ENCODE measurements at places on chromosomes 2 and 18.

DNA sequence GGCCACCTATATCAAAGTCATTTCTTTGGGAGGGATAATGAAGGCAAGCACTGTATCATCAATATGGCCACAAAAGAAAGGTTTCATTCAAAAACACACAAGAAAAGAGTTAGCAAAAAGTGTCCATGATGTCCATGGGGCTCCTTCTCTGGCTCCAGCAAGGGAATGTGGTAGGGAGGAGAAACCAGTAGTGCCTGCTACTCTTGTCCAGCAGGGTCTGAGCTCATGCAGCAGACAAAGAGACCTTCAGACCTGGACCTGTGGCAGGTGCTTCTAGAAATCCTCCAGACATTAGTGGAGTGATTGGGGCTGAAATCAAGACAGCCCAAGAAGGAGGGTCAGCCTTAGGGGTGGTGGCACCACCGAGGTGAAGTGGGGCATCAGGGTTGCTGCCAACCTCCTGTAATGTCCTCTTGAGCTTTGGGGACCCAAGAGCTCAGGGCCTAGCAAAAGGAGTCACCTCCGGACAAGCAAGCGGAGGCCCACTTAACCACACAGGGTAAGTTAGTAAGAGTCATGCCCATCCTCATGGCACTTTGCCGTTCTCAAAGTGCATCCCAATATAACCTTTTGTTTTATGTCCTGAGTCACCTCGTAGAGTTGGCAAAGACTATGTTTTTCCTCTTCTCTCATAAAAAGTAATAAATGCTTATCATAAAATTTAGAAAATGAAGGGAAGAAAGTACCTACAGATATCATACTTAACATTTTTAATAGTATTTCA, 112.6 kb upstream of the YPEL5 start:
- no peak for DNase-seq

- DNase-seq: no peak
These were observed 226.3 kb upstream of the SP5 start for GRCh38 chr2:170488807-170489206.

DNA sequence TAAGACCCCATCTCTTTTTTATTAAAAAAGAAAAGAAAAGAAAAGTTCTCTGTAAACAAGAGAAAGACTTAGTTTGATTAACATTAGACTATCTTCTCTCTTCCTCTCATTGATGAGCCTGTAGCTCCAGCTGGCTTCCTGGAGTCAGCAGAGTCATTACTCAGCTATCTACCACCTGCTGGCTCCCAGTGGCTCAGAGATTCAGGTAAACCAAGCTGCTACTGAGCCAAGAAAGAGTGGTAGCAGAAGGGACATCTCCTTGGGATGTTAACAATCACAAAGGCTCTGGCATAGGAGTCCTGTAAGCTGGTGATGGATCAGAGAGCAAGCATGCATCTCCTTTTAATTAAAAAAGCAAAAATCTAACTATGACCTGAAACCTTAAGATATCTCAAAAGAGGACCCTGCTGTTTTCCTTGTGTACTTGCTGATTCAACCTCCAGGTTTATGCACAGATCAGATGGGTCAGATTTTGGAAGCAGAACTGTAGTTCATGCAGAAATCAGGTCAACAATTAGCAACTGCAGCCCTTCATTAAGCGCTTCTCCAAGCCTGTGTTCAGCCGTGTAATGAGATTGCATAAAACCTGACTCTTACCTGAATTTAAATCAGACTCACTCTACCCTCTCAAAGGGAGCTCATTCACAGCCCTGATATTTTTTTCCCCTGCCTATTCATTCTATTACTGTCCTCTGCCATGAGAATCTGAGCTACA, 225.8 kb downstream of the RNF152 start:
- DNase-seq: no peak

- no peak for DNase-seq
These were observed 749 bp upstream of the PTMA start for GRCh38 chr2:231707625-231707926.

DNA sequence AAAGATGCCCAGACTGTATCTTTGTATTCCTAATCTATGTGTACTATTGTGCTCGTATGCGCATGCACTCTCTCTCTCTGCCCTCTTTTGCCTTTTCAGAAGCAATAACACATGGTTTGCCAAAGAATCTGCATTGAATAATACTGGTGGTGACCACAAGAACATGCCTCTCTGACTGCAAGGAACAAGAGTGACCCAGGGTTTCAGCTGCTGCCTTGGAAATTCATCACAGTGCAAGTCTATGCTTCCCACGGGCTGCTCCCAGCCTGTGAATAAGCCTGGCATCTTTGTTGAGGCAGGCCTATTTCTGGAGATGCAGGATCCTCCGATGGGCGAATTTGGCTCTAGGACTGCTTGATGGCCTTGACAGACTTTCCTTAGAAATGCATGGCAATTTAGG, 689.4 kb upstream of the FANCL start:
- DNase-seq: no peak

DNA sequence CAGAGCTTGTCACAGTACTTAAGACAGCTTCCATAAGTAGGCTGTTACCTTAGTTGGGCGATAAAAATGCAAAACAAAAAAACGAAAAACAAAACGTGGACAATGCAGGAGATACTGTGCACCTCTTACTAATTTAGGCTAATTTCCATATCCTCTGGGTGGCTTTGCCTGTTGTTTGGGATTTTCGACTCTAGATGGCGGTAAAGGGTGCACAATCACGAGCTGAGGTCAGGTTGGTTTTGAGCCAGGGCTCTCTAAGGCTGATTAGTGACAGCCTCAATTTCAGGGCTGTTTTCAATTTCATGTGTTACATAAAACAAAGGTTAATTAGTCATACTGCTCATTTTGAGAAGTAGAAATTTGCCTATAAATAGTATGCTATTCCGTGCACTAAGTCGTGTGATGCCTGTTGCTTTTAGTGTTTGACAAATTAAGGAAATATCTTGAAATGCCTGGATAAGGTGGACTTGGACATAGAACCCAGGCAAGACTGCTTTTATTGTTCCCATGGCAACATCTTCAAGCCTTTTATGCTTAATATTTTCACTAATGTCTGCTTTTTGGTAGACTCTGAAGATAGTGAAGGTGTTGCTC, 493.1 kb downstream of the SOCS6 start:
- peak; percentile 47 for DNase-seq

DNA sequence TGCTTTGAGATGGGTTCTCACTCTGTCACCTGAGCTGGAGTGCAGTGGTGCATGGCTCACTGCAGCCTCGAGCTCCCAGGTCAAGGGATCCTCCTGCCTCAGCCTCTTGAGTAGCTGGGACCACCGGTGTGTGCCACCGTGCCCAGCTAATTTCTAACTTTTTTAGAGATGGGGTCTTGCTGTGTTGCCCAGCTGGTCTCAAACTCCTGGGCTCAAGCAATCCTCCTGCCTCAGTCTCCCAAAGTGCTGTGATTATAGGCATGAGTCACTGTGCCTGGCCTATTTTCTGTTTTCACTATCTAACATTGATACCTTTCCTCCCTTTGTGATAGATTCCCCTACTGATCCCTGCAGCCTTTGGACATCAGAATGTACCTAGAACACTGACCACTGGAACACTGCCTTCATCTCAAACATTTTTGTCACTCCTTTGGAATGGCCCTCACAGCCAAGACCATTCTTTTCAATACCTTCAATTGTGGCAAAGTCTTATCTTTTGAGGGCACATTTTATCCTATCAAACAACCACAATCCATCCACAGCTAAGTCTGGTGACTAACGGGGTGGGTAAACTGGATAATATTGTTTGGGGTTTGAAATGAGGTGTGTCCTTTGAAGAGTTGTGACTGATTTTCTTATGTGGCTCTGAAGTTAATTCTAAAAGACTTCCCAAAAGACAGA, 43.7 kb downstream of the EPAS1 start:
- DNase-seq: no peak

- DNase-seq: no peak
These were observed 55.9 kb downstream of the CABLES1 start for GRCh38 chr18:23191232-23191631.

DNA sequence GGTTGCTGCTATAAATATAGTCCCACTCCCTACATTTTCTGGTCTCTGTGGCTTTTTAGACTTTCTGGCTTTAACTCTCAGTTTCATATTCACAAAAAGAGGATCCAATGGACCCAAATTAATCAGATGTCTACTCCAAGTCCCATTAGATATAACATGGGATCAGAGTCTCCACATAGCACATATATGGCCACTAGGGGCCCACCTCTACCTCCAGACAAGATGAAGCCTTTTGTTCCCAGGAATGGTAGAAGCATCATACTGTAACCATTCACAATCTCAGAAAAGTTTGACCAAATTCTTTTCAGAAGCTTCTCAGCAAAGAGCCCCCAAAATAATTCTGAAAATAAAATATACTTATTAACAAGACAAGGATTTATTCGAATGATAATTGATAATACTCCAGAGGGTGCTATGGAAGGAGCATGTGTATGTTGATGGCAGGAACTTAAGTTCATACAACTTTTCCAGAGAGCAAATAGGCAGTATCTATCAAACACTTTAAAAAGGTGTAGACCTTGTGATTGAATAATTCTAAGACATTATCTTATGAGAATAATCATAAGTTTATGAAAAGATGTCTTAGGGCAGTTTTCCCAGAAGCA, 382.3 kb upstream of the CRIM1 start:
- peak; percentile 53 for DNase-seq

GRCh38 chr2:74884118-74884762, 50.3 kb downstream of the HK2 start:
- DNase-seq: no peak

- DNase-seq: peak; percentile 46
These were observed 469.4 kb downstream of the DLGAP1 start for GRCh38 chr18:3985664-3986063.

- peak; percentile 82 for DNase-seq
These were observed 993 bp downstream of the RBMS1 start for GRCh38 chr2:160492401-160493226.

GRCh38 chr2:105580216-105580615, 164.5 kb upstream of the NCK2 start:
- no peak for DNase-seq

DNA sequence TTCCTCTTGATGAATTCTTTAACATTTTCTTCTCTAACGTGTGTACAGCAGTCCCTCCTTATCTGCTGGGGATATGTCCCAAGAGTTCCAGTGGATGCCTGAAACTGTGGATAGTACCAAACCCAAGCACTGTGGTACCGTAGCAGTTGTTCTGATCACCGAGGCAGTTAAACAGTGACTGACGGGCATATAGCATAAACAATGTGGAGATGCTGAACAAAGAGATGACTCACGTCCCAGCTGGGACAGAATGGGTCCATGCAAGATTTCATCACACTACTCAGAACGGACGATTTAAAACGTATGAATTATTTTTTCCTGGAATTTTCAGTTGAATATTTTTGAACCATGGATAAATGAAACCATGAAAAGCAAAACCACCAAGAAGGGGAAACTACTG, 54.5 kb upstream of the SPAG16 start:
- peak; percentile 51 for DNase-seq

- no peak for DNase-seq
These were observed 102.8 kb downstream of the CAPN13 start for GRCh38 chr2:30704309-30705020.

GRCh38 chr2:230077851-230078547, 9.3 kb upstream of the SLC16A14 start:
- no peak for DNase-seq

DNA sequence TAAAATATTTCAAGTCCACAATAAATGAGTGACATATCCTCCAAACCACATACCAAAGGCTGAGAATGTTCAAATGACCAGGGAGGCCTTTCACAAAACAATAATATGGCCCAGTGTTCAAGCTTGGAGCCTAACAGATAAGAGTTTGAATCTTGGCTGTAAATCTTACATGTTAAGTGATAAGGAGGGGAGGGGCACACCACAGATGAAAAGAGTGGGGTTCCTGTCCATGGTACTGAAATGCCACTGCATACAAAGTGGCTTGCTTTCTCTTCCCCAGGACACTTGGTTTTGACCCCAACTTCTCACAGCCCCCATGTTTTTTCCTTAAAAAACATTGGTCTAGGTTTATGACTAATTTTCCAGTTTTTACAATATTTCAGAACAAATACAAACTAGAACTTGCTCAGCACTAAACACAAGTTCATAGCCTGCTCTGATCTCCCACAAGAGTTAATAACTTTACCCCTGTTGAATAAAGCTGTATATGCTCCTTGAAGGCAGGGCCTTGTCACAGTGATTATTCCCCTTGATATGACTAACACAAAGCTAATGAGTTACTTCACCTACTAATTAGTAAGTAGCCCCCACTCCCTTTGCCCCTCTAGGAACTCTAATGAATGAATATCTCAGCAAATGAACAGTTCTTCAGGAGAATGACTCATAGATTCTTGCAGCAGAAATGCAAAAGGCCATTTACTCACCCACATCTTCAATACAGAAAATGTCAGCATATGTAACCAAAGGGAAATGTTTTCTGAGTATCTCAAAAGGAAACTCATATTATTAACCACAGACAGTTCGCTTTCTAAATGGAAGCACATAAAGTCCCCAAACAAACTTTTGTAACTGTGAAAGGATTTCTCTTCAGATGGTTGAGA, 142.2 kb downstream of the SATB2 start:
- peak; percentile 60 for DNase-seq

DNA sequence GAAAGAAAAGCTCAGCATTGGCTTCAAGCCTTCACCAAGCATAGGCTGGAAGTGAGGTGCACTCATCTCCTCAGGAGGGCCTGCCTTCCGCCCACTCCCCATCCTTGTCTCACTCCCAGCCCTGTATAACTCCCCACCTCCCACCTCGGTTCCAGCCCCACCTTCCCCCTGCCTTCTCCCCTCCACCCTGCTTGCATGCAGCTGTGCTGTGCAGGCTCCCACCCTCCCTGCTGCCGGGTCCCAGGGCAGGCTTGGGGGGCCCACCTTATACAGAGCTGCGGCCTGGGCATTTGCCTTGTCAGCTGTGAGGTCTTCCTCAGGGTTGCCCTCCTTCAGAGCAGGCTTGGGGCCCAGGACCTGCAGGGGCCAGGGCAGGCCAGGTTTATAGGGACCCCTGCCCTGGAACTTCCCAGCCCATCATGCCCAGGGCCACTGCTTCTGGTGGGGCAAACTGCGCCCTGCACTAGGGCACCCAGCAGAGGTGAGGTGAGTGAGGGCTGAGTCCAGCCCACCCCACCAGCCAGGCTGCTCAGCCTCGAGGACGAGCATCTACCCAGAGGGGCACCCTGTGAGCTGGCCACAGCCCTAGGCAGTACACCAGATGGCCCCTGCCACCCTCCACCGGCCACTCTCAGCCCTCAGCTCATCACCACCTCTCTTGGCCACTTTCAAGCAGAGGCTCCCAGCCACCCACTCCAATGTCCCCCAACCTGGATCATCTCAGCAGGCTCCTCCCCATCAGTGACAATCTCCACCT, 11.6 kb downstream of the CAPG start:
- no peak for DNase-seq

GRCh38 chr18:28399781-28400362, 222.9 kb upstream of the CDH2 start:
- no peak for DNase-seq

GRCh38 chr18:69839497-69839896, 108.2 kb downstream of the CD226 start:
- DNase-seq: no peak

- no peak for DNase-seq
These were observed 273.2 kb downstream of the BCL2 start for GRCh38 chr18:63046375-63046774.

GRCh38 chr18:33744032-33744697, 166.1 kb downstream of the ASXL3 start:
- DNase-seq: no peak
